Glutamatergic neuron (in vitro differentiated cells): ENCODE measurements at places on chromosomes 5 and 9.

GRCh38 chr5:61551637-61552313, 219.7 kb downstream of the ZSWIM6 start:
- no peak for DNase-seq

- DNase-seq: no peak
Observed at GRCh38 chr5:78766412-78766762, 117.8 kb upstream of the LHFPL2 start.

DNA sequence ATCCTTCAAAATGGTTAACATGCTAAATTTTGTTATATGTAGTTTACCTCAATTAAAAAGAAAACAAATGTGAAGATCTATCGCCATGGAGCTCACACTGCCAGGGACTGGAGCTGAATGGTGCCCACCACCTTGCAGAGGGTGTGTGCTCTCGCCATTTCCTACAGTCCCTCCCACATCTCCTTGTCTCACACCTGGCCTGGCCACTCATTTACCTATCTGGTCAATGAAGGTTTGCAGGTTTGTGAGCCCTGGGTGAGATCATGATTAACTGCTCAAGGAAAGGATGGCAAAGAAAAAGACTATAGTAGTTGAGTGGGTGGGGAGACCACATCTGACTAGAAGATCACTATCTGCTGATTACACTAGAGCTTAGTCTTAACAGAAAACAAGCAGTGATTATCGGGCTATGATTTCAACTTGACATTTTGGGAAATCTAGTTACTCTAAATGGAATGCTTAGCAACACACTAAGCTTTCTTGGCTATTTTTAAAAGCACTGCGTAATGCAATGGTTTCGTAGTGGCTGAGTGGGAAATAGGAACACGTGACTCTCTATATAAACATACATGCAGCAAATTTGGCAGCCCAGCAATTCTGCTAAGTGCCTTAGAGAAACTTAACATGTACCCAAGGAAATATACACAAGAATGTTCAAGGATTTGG, 27.3 kb downstream of the PUM3 start:
- no peak for DNase-seq

- DNase-seq: no peak
Observed at GRCh38 chr9:130407916-130408663, 36.7 kb upstream of the ASS1 start.

- DNase-seq: no peak
Observed at GRCh38 chr5:159031915-159032314, 67.8 kb downstream of the EBF1 start.

DNA sequence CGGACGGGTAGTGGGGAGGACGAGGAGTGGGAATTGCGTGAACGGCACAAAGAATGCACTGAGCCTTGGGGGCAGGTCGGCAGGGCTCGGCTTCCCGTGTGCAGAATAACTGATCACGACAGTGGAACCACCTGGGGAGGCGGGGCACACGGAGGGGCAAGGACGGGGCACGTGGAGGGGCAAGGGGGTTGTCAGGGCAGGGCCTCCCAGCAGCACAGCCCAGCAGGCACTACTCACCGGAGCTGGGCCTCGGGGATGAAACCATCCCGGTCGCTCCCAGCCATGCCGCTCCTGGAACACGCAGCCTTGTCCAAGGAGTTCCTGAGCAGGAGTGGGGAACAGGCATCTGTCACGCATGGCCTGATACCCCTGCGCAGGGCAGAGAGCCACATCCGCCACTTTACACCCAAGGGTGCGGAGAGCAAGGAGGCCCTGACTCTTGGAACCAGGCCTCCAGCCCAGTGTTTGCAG, 33.4 kb downstream of the SARDH start:
- peak; percentile 18 for DNase-seq

GRCh38 chr5:160506006-160507004, 84.7 kb downstream of the PTTG1 start:
- peak; percentile 46 for DNase-seq

DNA sequence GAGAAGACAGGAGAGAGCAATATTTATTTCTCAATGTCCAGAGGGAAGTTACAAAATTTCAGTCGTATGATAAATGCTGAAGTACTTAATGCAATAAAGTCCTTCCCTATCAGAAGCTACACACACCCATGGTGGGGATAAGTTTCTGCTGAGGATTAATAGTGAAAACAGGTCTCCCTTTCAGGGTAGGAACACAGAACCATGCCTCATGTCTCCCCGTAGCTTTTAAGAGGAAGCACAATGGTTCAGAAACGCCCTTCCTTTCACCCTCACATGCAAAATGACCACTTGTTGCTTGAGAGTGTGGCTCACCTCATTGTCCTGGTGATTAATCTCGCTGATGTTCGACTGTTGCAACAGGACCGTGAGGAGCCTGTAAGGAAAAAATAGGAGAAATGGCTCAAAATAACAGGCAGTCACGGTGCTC, 73.6 kb downstream of the ANKRD55 start:
- DNase-seq: no peak
